ENCODE measurements at places on chromosomes 6 and 20.

DNA sequence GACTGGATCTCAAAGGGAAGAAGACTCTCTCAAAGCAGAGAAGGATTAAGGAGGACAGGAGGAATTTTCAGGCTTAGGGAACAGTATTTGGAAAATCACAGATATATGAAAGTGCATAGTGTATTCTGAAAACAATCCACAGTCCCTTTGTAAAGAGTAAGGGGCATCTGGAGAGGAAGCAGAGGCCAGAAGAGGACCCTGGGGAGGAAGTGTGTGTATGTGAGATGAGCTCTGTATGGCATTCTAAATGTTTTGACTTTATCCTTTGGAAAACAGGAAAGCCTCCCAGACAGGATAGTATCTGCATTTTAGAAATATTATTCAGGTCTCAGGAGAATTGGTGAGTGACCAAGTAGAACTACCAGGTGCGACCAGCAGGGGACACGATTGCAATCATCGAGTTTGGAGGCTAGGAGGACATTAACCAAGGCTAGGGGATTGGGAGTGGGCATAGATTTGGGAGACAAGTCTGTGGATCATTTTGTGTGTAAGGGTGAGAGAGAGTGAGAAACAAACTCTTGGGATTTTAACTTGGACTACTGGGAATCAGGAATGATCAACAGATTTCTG is 38.3 kb upstream of the FAM184A start:
- no peak for DNase-seq

- DNase-seq: no peak
These were observed 39.8 kb downstream of the PRDM1 start for GRCh38 chr6:106125925-106126435.

- no peak for DNase-seq
These were observed 65.8 kb downstream of the SYTL3 start for GRCh38 chr6:158715330-158716311.

GRCh38 chr6:105644691-105645090 is 241.8 kb upstream of the PREP start:
- no peak for DNase-seq

GRCh38 chr6:4814987-4815386 is 38.8 kb downstream of the CDYL start:
- no peak for DNase-seq

GRCh38 chr20:57396984-57397692 is 5.9 kb downstream of the RBM38 start:
- no peak for DNase-seq

DNA sequence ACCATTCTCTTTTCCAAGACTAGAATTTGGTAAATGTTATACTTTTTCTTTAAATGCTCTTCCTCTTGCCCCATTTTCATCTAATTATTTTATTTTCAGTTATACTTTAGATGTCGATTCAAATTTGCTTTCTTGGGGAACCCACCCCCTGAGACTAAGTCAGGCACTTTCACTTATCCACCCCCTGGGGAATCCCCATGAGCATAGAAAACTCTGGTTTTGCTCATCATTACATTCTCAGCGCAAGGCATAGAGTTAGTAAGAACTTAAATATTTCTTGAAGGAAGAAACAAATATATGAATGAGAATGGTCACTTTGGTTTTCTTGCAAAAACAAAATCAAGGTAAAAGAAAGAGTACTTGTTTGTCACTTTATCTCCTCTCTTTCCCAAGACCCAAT is 25.1 kb upstream of the HSF2 start:
- DNase-seq: no peak

GRCh38 chr6:168473197-168473596 is 32.2 kb downstream of the SMOC2 start:
- no peak for DNase-seq

- DNase-seq: no peak
These were observed 235.8 kb downstream of the PHACTR1 start for GRCh38 chr6:12952318-12952717.
